ENCODE measurements at places on chromosomes 5 and 9.

DNA sequence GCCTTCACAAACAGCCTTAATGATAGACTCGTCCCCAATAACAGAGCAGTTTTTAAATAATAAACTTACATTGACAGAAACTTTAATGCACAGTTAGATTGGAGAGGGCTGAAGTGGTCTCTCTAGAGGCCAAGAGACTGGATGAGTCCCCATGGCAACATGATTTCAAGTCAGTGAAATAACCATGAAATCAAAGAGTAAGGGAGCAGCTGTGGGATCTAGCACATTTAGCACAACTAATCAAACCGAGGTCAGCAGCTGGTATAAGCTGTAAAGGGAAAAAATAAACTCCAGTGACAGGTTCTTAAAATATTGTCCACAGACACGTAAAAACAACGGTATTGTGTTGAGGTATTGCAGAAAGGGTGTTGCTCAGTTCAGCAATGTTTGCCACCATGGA, 916.6 kb downstream of the DNAH5 start:
- no peak for DNase-seq

GRCh38 chr5:163459462-163459818, 462 bp downstream of the NUDCD2 start:
- no peak for DNase-seq

DNA sequence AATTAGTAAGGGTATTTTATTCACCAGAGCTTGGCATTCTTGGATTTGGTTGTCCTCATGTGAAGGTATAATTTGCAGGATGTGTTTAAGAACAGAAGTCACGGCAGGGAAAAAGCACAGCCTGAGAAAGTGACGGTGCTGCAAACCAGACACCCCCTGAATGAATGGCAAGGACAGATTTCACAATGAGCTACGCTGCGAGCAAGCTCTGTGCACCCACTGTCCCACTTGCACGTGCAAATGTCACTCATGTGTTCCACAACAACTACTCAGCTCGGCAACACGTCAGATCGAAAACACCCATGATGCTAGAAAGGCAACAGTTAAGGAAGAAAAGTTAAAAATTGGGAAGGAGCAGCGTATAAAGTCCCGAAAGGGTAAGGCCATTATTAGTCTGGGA, 168.9 kb downstream of the ROR2 start:
- no peak for DNase-seq

- DNase-seq = no peak
These were observed 1.4 kb downstream of the RAPGEF1 start for GRCh38 chr9:131738293-131739132.

GRCh38 chr5:55154873-55155272, 5.1 kb upstream of the GPX8 start:
- DNase-seq = no peak

DNA sequence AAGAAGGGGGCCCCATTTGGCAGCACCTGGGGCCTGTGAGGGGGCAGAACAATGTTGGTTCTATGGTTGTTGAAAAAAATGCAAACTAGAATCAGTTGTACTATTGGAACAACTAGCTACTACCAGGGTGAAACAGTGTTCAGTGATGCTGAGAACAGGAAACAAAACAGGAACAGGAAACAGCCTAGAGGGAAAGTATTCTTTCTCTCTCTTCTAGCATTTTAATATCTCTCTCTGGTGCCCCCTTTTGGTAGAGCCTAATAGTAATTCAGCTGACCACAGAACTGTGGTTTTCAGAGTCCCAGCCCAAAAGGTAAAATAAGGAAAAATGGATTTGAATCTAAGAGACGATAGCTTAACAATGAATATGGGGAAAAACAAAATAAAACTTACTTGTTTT, 138.0 kb upstream of the KCNN2 start:
- no peak for DNase-seq

- no peak for DNase-seq
These were observed 262.8 kb downstream of the NR3C1 start for GRCh38 chr5:143140492-143141203.
